A549 treated with Hydrocortisone at 1 μM for 4 hours (cell line): ENCODE measurements at places on chromosomes 12 and 14. TPM values are rescaled to one million over a fixed set of nuclear protein-coding genes. Genes with fewer than 3 reads are reported as not detected.

The PLEKHG3 gene
- total RNA-seq, result 21.1 to 28.5 TPM (median 27.0 TPM) in 5 replicates

The OLR1 gene
- 0.73 to 1.9 TPM (median 1.1 TPM) in 5 replicates for total RNA-seq

The KLHL33 gene
- 0.01 TPM in 1 of 5 replicates, not detected in the others for total RNA-seq

The DTX1 gene
- 0.41 to 0.50 TPM (median 0.45 TPM) in 5 replicates for total RNA-seq

The ORAI1 gene
- total RNA-seq, result 20.3 to 35.6 TPM (median 32.0 TPM) in 5 replicates

The LYZ gene
- 0.05 to 0.37 TPM in 2 of 5 replicates, not detected in the others for total RNA-seq

The UNC79 gene
- 0.01 to 0.02 TPM (median 0.02 TPM) in 3 of 5 replicates, not detected in the others for total RNA-seq

The PRH2 gene
- total RNA-seq, result 0.29 to 0.47 TPM in 2 of 5 replicates, not detected in the others

The KRT83 gene
- total RNA-seq, result 2.1 to 7.9 TPM (median 6.3 TPM) in 5 replicates

The NTS gene
- total RNA-seq, result 56.8 to 100 TPM (median 81.1 TPM) in 5 replicates

The TCP11L2 gene
- 1.8 to 2.7 TPM (median 2.3 TPM) in 5 replicates for total RNA-seq

The LMO3 gene
- not detected in 5 replicates for total RNA-seq

The ASCL1 gene
- 0.03 TPM in 1 of 5 replicates, not detected in the others for total RNA-seq

The ADAMTS20 gene
- not detected in 5 replicates for total RNA-seq

The GLI1 gene
- total RNA-seq, result 4.5 to 6.2 TPM (median 5.6 TPM) in 5 replicates

The OTOGL gene
- not detected in 5 replicates for total RNA-seq

The POLE gene
- total RNA-seq, result 41.1 to 50.1 TPM (median 43.1 TPM) in 5 replicates

The INHBC gene
- total RNA-seq, result 0.05 TPM in 1 of 5 replicates, not detected in the others

The DCN gene
- total RNA-seq, result 0.22 to 0.35 TPM in 2 of 5 replicates, not detected in the others

The EMC9 gene
- total RNA-seq, result 46.8 to 61.3 TPM (median 57.0 TPM) in 5 replicates

The MAP1LC3B2 gene
- 0.47 to 1.6 TPM (median 1.3 TPM) in 5 replicates for total RNA-seq

The OVCH1 gene
- not detected in 5 replicates for total RNA-seq

The RPS6KL1 gene
- total RNA-seq, result 0.21 to 0.67 TPM (median 0.45 TPM) in 5 replicates

The TRIM9 gene
- 12.1 to 14.2 TPM (median 13.5 TPM) in 5 replicates for total RNA-seq

The NID2 gene
- 24.6 to 41.4 TPM (median 28.0 TPM) in 5 replicates for total RNA-seq

The EML1 gene
- 28.1 to 41.4 TPM (median 33.6 TPM) in 5 replicates for total RNA-seq

The SSTR1 gene
- total RNA-seq, result not detected in 5 replicates

The DPPA3 gene
- total RNA-seq, result not detected in 5 replicates

The CEP83 gene
- total RNA-seq, result 5.7 to 10.5 TPM (median 7.5 TPM) in 5 replicates

The BHLHE41 gene
- 0.53 to 1.5 TPM (median 0.69 TPM) in 5 replicates for total RNA-seq

The NAA30 gene
- total RNA-seq, result 11.0 to 15.3 TPM (median 13.3 TPM) in 5 replicates

The HCAR2 gene
- 0.05 to 0.10 TPM (median 0.08 TPM) in 4 of 5 replicates, not detected in the other for total RNA-seq

The ZC2HC1C gene
- total RNA-seq, result 4.5 to 5.6 TPM (median 4.7 TPM) in 5 replicates

The ENDOU gene
- 0.05 TPM in 2 of 5 replicates, not detected in the others for total RNA-seq
